Naive thymus-derived CD4-positive, alpha-beta T cell (primary cell): ENCODE measurements at places on chromosomes 6 and 20. TPM values are rescaled to one million over a fixed set of nuclear protein-coding genes. Genes with fewer than 3 reads are reported as not detected.

Gene MYMX
- polyA plus RNA-seq = not detected

Gene OR2J3
- polyA plus RNA-seq = not detected

Gene OR12D3
- not detected for polyA plus RNA-seq

Gene TUBB2B
- 0.18 TPM for polyA plus RNA-seq

Gene FERMT1
- not detected for polyA plus RNA-seq

Gene MLN
- polyA plus RNA-seq = not detected

Gene DYNLRB1
- polyA plus RNA-seq = 275 TPM

Gene RIOK1
- polyA plus RNA-seq = 17.2 TPM

Gene SLC17A5
- 8.6 TPM for polyA plus RNA-seq

Gene TCP11
- not detected for polyA plus RNA-seq

Gene BMP7
- polyA plus RNA-seq = not detected

Gene DNAH8
- polyA plus RNA-seq = not detected

Gene MLIP
- polyA plus RNA-seq = not detected

Gene PLTP
- not detected for polyA plus RNA-seq

Gene C6orf141
- polyA plus RNA-seq = not detected

Gene AFDN
- polyA plus RNA-seq = 0.24 TPM

Gene SLC17A3
- polyA plus RNA-seq = not detected

Gene SUMO4
- 2.0 TPM for polyA plus RNA-seq

Gene FAM217A
- 0.16 TPM for polyA plus RNA-seq

Gene TFAP2D
- not detected for polyA plus RNA-seq

Gene F13A1
- 0.05 TPM for polyA plus RNA-seq

Gene FILIP1
- 0.12 TPM for polyA plus RNA-seq

Gene BCAS4
- polyA plus RNA-seq = 23.3 TPM

Gene DUSP15
- not detected for polyA plus RNA-seq

Gene OPRL1
- polyA plus RNA-seq = 1.3 TPM

Gene DZANK1
- polyA plus RNA-seq = 0.79 TPM

Gene PAK5
- polyA plus RNA-seq = not detected

Gene BMP2
- not detected for polyA plus RNA-seq

Gene MUC21
- polyA plus RNA-seq = not detected

Gene ZNF318
- polyA plus RNA-seq = 12.9 TPM

Gene XKR7
- polyA plus RNA-seq = not detected

Gene TBX18
- not detected for polyA plus RNA-seq

Gene GRM1
- polyA plus RNA-seq = not detected

Gene GSTA3
- not detected for polyA plus RNA-seq

Gene SOBP
- not detected for polyA plus RNA-seq

Gene RIN2
- not detected for polyA plus RNA-seq

Gene PKHD1
- polyA plus RNA-seq = not detected

Gene ANKEF1
- 8.9 TPM for polyA plus RNA-seq

Gene CDKN1A
- 0.19 TPM for polyA plus RNA-seq

Gene HSPA12B
- 0.09 TPM for polyA plus RNA-seq

Gene MUC22
- polyA plus RNA-seq = not detected

Gene SPEF1
- not detected for polyA plus RNA-seq

Gene RAB5IF
- 153 TPM for polyA plus RNA-seq

Gene RALY
- 169 TPM for polyA plus RNA-seq

Gene IL17A
- not detected for polyA plus RNA-seq

Gene UNC5CL
- 0.24 TPM for polyA plus RNA-seq

Gene PTK6
- 0.07 TPM for polyA plus RNA-seq

Gene MUCL3
- polyA plus RNA-seq = not detected

Gene OPRM1
- not detected for polyA plus RNA-seq

Gene HTR1E
- polyA plus RNA-seq = not detected
